ENCODE measurements at places on chromosomes 7 and 10.

DNA sequence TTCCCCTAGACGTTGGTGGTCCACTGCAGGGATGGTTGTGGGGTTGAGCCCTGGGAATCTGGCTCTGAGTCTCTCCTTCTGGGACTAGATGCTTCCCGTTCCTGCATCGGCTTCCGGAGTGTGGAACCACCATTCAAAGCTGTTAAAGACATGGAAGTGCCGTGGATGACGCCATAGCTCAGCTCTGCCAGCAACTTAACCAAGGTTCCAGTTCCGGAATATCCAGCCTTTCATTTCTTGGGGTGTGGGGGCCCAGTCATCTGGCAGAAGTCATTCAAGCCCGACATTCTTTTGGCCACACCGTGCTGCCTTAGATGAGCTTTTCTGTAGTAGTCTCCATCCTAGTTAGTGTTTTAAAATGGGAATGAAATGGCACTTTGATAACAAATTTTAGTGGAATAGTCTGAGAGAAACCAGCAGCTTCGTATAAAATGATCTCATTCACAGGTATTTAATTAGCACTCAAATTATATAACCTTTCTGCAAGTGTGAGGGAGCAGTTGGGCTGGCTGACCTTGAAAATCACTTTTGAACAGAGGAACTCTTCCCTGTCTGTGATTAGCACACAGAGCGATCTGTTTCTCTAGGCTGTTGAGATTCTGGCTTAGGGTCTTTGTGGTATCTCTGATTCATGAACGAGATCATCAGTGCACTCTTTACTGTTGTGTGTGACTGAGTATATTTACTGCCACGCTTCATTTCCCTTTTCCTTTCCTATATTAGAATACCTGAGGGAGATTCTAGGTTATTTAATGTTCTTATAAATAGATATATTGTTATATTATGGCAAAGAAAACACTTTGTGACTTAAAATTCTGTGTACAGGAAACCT, 19.9 kb downstream of the LMTK2 start:
- DNase-seq, result no peak

DNA sequence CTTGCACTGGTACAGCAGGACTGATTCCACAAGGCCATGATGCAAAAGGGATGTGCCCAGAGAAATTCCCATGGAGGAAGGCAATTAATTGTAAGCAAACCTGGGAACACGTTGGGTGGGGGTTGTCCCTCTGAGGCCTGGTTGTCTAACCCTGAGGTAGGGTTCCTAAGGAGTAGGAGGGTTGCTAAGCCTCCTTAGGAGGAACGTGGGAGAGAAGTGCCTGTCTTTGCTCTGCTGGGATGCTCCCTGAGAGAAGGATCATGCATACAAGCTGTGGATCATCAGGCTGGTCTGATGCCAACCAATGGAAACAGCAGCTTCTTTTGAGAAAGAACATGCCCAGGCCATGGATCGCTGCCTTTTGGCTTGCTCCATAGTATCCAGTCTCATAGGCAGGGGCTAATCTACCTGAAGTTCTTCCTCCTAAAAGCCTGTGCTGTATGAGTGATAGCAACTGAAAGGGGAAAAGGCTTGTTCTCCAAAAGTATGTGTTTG, 203.7 kb upstream of the NPVF start:
- DNase-seq, result no peak

DNA sequence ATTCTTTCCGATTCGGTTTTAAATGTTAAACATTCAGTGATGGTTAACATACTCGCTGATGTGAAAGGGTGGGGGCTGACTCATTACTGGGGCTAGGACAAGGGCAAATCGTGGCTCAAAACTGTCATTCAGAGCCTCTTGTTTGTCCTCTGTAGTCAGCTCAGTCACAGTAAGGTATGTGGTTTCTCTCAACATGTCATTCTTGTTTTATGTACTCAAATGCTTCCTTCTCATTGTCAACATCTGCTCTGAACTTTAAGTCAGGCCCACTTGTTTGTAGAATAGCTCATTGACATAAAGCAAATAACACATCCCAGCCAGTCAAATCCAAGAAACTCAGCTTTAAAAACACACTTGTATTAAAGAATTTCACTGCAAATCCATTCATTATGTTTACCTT, 7.3 kb downstream of the SLC16A9 start:
- DNase-seq, result no peak

- DNase-seq, result no peak
Measured at GRCh38 chr7:75626954-75627353, 111.8 kb downstream of the HIP1 start.

GRCh38 chr10:123607386-123607785, 58.8 kb upstream of the GPR26 start:
- DNase-seq, result no peak
